ENCODE measurements at places on chromosomes 12 and 14.

DNA sequence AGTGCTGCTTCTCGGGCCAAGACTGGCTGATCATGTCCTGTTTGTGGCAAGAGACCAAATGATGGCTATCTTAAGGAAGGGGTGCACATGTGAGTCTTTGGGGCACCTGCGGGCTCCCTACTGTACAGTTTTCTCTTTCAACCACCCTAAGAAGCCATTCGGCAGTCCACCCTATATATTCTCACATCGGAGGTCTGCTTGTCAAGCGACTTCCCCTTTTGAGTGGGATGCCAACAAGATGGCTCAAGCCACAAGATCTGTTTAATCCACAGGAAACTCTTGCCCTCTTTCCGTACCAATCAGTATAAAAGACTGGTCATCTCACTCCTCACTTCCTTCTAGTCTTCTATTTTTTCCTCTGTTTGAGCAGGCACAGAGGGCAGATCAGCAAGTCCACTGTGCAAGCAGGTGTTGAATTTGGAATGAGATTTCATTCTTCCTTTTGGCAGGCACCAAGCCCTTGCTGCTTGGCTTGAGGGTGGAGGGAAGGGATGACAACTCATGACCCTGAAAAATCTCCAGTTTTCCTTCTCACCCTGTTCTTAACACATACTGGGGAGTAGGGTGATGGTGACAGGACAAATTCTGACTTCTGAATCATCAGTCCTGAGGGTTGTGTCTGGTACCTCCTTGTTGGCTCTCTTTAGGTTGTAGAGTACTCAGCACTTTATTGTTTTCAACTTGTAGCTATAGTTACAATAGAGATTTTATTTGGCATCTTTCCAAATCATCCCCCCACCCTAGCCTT is 17.6 kb downstream of the LACRT start:
- DNase-seq: no peak

DNA sequence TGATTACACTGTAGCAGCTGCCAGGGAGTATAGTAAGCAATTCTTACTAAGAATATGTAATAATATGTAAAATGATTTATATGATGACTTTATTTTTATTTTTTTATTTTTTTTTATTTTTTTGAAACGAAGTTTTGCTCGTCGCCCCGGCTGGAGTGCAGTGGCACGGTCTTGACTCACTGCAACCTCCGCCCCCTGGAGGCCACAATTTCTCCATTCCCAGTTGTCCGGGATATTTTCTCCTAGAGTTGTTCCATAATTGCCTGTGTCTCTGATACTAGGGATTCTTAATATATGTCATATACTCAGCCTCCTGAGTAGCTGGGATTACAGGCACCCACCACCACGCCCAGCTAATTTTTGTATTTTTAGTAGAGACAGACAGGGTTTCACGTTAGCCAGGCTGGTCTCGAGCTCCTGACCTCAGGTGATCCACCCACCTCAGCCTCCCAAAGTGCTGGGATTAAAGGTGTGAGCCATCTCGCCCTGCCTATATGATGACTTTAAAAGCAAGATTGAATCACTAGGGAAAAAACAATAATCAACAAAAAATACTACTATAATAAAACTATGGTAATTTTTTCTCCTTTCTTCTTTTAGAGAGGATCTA is 12.2 kb upstream of the ITPR2 start:
- DNase-seq: no peak

DNA sequence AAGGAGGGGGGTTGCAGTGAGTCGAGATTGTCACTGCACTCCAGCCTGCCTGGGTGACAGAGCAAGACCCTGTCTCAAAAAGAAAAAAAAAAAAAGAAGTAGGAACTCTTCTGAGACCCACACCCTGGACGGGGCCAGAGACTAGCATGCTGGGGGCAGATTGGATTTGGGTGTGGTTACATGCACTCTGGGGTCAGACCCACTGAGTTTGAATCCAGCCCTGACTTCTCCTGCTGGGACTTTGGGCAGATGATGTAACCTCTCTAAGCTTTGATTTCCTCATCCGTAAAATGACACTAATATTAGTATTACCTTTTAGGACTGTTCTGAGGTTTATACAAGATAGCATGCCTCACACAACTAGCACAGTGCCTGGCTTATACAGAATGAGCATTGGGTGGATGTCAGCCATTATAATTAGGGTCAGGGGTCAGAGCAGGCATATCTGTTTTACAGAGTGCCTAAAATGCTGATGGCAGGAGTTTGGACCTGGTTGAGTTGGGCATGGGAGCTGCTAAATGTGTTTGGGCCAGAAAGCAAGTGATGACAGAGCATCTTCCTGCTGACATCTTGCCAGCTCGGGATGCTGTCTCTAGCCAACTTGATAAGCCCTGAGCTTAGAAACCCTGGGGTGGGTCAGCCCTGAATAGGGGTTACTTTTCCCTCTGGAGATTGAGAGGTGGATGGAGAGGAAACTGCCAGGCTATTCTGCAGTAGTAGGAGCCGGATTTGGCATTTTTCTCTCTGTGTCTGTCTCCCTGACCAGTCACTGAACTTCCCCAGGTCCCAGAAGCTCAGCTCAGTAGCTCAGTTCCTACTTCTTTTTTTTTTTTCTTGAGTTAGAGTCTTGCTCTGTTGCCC is 15.5 kb downstream of the TPCN1 start:
- DNase-seq: no peak

- DNase-seq: peak; percentile 21
These were observed 3.5 kb downstream of the RAB15 start for GRCh38 chr14:64968651-64969050.

- DNase-seq: no peak
These were observed 229.9 kb upstream of the HMGA2 start for GRCh38 chr12:65594409-65594808.

DNA sequence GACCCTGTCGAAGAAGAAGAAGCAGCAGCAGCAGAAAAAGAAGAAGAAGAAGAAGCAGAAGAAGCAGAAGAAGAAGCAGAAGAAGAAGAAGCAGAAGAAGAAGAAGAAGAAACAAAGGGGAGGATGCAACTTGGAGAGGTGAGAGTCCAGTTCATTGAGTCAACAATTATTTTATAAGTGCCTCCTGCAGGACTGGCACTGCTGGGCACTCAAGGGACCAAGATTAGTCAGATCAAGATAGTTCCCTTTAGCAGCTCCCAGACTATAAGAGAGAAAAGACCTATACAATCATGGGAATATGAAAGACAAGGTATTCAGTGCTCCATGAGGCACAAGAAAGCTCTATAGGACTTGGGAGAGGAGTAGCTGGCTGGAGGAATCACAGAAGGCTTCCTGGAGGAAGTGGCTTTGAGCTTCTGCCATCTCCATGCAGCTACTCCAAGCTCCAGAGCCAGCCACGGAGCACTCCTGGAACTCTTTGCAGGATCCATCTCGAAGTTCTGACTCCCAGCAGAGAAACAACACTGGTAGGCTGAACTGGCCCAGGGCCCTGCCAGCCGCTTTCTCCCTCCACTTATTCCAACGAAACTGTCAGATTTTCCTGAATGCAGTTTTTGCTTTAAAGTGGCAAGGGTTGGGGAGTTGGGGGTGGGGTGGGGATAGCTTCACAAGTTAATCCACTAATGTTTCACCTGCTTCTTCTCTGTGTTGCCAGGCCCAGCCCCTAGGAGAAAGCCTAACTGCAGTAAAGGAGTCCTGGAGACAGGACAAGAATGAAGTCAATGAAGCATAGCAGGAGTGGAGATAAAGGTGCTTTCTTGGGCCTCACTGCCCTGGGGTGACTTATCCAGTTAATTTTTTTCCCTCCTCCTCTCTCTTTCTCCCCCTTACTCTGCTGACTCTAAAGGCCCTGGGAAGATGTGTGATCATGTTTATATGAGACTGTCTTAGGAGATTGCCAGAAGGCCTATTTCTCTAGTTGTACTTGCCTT is 140.1 kb upstream of the PARP11 start:
- DNase-seq: no peak

DNA sequence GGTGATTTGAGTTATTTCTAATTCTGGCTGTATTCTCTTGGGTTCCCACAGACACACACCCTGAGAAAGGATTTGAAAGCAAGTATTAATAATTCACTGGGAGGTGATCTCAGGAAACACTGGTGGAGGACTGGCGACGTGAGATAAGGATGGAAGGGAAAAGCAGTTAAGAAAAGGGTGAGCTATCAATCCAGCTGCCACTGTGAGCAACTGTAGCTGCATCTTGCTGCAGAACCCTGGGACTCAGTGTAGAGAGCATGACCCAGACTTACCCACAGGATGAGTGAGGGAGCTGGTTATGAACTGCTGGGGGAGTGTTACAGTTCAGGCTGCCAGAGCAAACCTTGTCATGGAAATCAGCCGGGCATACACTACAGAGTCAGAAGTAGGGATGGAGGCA is 71.9 kb downstream of the RESF1 start:
- DNase-seq: no peak

GRCh38 chr12:110744151-110744571 is 1.5 kb upstream of the PPP1CC start:
- no peak for DNase-seq

DNA sequence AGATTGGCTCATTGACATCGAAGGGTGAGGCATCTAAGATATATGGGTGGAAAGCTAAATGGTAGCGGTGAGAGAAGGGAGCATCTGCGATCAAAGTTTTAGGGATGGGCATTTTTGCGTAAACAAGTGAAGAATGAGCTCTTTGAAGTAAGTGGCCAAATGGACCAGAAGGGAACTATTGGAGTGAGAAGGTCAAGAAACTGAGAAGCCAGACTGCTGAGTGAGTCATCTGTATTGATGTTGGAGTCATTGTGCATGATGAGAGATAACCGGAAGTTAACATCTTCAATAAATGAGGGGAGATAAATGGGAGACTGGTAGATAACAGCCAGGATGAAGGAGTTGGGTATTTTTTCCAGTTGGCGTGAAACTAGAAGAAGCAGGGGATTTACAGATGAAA is 271.9 kb upstream of the PDE3A start:
- DNase-seq: no peak

DNA sequence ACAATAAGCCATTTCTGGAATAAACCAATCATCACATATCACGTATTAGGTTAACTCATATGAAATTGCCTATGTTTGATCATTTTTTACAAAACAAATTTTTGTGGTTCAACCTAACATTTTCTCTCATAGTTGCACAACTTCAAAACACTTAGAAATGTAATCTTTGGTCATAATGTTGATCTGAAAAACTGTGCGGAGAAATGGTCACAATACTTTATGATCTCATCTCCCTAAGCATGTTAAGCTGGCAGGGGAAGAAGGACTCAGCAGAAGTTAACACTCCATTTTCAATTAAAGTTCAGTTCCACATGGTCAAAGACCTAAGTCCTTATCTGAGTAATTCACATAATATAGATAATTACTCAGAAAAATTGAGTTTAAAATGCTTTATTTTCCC is 194.8 kb downstream of the CAPZA3 start:
- no peak for DNase-seq

- DNase-seq: no peak
These were observed 55.1 kb downstream of the TTLL5 start for GRCh38 chr14:75715926-75716780.

- DNase-seq: no peak
These were observed 36.6 kb downstream of the SUPT16H start for GRCh38 chr14:21347201-21347600.

DNA sequence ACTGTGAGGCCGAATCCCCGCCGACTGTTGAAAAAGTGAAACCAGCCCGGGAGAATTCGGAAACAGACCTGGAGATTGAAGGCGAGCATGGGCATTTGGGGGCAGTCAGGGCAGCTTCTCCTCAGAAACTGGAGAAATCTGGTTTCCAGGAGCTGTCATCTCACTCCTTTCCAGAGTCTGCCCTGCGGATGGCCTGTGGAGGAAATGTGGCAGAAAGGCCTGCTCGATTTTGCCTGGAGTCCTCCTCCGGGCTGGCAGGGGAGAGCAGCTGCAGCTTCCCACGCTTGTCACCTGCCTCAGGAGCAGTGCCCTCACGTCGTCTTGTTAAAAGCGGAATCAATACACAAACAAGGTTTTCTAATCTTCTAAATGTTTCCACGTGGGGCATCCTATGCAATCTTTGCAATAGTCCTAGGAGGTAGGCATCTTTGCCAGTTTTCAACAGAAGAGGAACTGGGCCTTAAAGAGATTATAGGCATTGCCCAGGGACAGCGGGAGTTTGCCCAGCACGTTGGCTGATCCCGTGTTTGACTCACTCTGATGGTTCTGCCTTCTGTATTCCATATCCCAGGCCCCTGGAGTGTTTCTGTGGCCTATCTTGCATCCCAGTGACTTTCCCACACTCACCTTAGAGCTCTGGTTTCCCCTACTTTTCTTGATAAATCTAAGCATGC is 2.3 kb downstream of the LRRC74A start:
- no peak for DNase-seq

GRCh38 chr14:105102893-105103292 is 37.7 kb upstream of the GPR132 start:
- DNase-seq: no peak

DNA sequence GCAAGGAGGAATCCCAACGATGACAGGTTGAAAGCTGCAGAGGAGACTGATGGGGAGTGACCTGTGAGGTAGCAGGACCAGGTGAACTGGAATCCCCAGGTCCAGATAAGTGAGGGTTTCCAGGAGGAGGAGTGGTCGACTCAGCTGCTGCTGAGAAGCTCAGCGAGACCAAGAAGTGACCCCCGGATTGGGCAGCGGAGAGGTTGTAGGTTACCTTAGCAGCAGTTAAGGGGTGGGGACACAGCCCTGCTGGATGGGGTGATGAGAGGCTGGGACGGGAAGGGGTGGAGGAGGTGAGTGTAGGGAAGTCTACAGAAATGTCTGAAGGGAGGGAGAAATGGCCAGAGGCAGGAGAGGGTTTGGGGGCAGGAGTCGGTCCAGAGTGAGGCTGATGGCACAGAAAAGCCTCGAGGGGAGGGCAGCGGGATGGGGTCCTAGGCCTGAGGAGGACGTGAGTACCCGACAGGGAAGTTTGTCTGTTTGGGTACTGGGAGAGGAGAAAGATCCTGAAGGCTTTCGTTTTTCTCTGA is 2.6 kb upstream of the RCOR1 start:
- DNase-seq: no peak

- no peak for DNase-seq
These were observed 510.1 kb downstream of the TMTC2 start for GRCh38 chr12:83196694-83197350.

GRCh38 chr12:120799243-120800045 is 73.8 kb downstream of the ACADS start:
- no peak for DNase-seq

DNA sequence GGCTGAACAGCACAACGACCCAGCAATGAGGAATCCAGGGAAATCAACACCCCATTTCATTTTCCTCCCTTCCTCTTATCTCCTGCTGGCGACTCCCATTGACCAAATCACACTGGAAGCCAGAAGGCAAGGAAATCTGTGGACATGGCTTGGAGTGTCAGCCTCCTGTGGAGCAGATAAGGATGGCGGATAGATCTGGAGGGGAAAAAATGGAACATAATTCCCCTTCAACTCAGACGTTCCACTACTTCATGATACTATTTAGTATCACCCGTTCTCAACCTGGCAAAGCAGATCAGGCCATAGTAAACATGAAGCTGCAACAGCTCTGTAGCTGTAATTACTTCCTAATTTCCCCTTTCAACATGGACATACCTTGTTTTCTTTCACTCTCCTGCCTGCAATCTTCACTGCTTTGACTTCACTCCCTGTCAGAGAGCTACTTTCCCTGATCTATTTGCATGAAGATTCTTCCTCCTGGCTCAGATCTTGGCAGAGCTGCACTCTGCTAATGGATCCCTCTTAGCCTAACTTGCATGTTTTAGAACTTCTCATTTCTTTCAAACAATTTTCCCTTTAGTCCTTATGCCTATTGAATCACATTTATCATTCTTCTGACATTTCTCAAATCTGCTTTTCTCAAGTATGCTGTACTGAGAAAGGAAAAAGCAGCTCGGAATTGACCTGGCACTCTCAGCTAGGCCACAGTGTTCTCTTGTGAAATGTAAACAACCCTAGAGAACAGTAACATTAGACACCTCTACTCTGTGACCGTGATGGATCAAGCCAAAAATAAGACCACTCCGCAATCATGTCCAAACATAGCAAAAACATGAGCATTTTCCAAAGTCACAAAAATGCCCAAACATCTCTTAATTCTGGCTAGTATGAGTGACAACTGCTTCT is 135.1 kb downstream of the ETNK1 start:
- DNase-seq: no peak
